ENCODE measurements at places on chromosomes 12 and 14.

GRCh38 chr12:105100207-105100985 lies 7.1 kb upstream of the WASHC4 start:
- DNase-seq = no peak

DNA sequence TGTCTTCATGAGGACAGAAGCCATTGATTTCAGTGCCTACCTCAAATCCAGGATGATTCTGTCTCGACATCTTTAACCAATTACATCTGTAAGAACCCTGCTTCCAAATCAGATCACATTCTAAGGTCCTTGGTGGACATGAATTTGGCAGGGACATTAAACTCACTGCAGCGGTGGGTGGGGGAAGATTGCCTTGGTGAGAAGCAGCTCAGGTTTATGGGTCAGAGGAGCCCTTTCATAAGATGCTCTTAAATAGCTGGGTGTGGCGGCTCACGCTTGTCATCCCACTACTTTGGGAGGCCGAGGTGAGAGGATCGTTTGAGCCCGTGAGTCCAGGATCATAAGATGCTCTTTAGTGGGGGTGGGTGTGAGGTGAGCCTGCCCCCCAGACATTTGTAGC lies 42.9 kb downstream of the ELK3 start:
- DNase-seq = no peak

- no peak for DNase-seq
Observed at GRCh38 chr14:96754845-96755184, 42.4 kb upstream of the VRK1 start.

GRCh38 chr12:19382111-19382526 lies 57.2 kb upstream of the AEBP2 start:
- DNase-seq = no peak

DNA sequence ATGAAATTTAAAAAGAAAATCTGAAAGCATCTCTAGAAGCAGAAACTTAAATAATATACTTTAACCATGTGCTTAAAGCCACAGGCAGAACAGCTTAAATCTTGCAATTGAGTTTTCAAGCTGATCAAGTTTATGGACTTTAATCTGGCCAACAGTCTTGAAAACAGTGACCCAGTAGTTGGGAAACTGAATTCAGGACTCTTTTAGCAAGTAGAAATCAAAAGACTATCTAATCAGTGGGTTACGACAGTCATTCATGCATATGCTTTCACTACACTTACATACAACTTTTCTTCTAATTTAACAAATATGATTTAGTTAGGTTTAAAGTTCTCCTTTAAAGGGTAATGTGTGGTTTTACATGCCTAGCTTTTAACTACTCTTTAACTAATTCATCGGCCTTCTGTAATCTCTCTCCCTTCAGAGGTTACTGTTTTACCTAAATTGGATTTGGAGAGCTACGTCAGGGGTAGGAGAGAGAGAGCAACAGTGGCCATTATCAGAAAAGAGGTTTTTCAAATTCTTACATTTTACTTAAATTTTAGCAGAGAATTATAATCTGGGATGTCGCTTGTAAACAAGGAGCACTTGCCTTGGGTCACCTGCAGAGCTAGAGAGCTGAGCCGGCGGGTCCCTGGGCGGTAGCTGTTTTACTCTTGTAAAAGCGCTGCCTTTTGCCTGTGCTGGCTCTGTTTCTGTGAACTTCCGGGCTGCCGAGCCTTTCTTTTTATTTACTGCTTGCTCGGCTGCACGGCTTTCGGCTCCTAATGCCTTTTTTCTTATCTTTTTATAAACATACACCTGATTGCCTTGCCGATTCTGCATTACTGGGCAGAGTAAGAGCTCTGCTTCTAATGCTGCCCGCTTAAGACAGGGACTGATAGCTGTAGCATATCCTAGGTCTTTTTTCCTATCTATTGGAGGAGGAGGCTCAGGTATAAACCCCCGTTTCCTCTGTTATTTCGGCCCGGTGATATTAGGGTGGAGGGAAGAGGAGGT lies 17.4 kb upstream of the LYZ start:
- DNase-seq = peak; percentile 46

GRCh38 chr12:22333713-22334409 lies 646 bp downstream of the ST8SIA1 start:
- DNase-seq = no peak

DNA sequence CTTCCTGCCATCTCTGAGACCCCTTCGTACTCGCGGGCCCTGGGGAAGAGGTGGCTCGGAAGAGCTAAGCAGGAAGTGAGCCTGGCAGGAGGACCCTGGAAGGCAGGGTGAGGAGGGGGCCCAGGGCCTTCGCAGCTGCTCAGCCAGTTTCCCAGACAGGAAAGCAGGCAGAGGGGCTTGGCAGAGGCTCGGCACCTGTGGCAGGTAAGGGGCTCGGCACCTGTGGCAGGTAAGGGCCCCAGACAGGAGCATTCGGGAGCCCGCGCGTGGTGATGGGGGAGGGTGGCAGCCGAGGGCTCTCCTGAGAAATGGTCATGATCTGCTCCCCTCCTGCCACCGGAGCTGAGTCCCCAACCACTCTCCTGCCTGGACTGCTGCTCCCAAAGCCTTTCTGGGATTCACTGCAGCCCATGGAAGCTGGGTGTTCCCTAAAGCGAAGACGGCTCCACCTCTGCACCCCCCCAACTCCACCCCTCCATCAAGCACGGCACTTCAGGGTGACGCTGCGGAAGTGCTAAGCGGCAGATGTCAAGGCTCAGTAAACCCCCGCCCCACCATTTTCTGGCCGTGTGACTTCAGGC lies 63.2 kb downstream of the PRIMA1 start:
- no peak for DNase-seq
